ENCODE measurements at places on chromosomes 7 and 10. TPM values are rescaled to one million over a fixed set of nuclear protein-coding genes. Genes with fewer than 3 reads are reported as not detected.

HMX2 gene
- total RNA-seq = not detected

BTAF1 gene
- total RNA-seq = 52.8 TPM

SPAG6 gene
- not detected for total RNA-seq

VTI1A gene
- 27.0 TPM for total RNA-seq

GRCh38 chr7:103391150-103391549 is 43.7 kb downstream of the PSMC2 start:
- H3K36me3 ChIP-seq = no peaks in the 10 kb centered on the region
- no peak overlapping the region for H3K4me3 ChIP-seq
- H3K27me3 ChIP-seq = no peaks in the 10 kb centered on the region
- no peaks in the 10 kb centered on the region for H3K4me1 ChIP-seq
- no peak for DNase-seq

DNA sequence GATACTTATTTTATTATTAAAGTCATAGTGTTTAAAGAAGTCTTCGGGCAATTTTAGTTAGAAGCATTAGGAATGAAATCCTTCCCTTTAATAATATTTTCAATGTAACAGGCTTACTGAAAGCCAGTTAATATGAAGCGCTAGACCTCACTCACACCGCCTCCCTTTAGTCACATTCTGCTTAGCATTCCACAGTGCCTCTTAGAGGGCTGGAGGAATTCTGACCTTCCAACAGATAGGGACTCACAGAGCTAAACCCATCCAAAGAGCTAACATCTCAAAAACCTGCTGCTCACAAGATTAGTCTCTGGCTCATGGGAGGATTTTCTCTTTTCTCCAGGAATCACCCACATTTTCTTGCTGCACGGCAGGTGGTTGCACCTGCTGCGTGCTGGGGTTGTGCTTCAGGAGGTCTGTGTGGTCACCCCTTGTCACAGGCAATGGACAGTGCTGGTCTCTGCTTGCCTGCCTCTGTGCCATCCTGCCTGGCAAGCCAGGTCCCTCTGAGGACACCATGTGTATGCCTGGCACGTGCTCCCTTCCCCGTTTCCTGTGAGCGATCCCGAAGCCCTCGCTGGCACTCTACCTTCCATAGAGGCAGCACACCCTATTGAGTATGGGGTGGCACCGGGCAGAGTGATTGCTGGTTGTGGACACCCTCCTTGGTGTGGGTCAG is 91.8 kb downstream of the KLF6 start:
- no peaks in the 10 kb centered on the region for H3K4me1 ChIP-seq
- H3K27me3 ChIP-seq = no peaks in the 10 kb centered on the region
- no peak overlapping the region for H3K27ac ChIP-seq
- H3K36me3 ChIP-seq = no peaks in the 10 kb centered on the region
- no peak overlapping the region for H3K4me3 ChIP-seq

- no peak for DNase-seq
- no peak overlapping the region for H3K27ac ChIP-seq
- peaks cover 65% of the 10 kb centered on the region for H3K27me3 ChIP-seq
- H3K4me3 ChIP-seq = no peak overlapping the region
- no peaks in the 10 kb centered on the region for H3K4me1 ChIP-seq
These were observed 49.3 kb upstream of the INSIG1 start for GRCh38 chr7:155248366-155248756.

DNA sequence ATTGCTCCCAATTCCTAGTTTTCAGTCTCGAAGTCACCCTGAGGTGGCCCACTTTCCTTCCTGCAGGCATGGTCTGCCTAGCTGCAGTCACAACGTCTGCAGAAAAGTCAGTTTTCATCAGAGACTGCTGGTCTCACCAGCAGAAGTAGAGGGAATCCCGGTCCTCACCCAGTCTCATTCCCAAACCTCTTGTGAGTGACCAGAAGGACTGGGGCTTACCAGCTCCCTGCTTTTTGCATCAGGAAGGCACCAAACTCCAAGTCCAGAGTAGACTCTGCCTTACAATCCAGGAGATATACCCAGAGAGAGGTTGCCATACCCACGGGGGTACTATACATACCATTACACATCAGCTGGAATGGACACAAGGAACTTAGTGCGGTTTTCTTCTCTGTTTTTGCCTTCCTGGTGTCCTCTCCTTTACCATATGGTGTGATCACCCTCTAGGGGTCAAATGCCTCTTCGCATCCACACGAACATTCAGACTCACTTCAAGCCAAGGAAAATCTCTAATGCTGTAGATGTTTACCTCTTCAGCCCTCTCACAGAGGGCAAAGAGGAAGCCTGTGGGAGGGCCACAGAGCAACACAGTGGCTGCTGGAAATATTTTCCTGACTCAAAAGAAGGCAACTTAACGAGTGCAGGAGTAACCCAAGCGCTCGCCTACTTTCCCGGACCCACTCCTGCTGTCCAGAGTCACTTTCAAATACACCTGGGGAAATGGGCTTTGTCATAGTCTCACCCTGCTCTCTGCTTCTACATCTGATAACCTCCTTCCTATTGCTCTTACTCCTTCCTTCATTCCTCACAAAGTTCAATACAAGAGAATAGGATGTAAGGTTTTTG is 220.9 kb downstream of the C7orf25 start:
- DNase-seq = no peak
- H3K4me3 ChIP-seq = no peak overlapping the region
- no peaks in the 10 kb centered on the region for H3K36me3 ChIP-seq
- peaks cover 2% of the 10 kb centered on the region for H3K4me1 ChIP-seq

DNA sequence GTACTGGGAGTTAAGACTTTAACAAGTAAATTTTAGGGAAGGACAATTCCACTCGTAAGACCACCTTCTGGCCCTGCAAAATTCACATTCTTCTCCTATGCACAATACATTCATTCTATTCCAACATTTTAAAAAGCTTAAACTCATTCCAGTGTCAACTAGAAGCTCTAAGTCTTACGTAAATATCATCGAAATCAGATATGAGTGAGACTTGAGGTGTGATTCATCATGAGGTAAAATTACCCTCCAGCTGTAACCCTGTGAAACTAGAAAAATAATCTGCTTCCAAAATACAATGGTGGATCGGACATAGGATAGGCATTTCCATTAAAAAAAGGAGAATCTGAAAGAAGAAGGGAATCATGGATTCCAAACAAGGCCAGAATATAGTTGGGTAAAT is 370.3 kb downstream of the CDC14C start:
- H3K27ac ChIP-seq = peak overlapping the region; percentile 67
- H3K4me3 ChIP-seq = no peak overlapping the region
- H3K36me3 ChIP-seq = no peaks in the 10 kb centered on the region
- DNase-seq = no peak
- no peaks in the 10 kb centered on the region for H3K4me1 ChIP-seq

DNA sequence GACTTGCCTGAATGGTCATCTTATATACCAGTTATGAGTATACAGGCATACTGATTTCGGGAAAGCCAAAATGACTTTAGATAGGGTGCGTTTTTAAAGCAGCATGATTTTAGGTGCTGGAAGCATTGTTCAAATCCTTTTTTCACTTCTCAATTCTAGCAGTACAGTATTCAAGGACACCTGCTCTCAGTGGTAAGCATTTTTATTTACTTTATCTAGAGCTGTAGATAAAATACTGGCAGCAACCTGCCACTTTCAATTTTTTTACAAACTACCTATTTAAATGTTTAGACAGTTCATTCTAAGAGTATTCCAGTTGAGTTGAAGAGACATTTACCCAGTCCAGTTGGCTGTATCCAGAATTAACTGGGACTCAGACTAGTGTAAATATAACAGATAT is 33.6 kb downstream of the TMEM106B start:
- no peaks in the 10 kb centered on the region for H3K4me1 ChIP-seq
- H3K27me3 ChIP-seq = no peaks in the 10 kb centered on the region
- no peak overlapping the region for H3K27ac ChIP-seq

- DNase-seq = no peak
- no peaks in the 10 kb centered on the region for H3K27me3 ChIP-seq
- no peaks in the 10 kb centered on the region for H3K4me1 ChIP-seq
- no peak overlapping the region for H3K4me3 ChIP-seq
- no peaks in the 10 kb centered on the region for H3K36me3 ChIP-seq
- H3K27ac ChIP-seq = no peak overlapping the region
These were observed 82.6 kb upstream of the NPVF start for GRCh38 chr7:25310896-25311295.

GRCh38 chr7:87413029-87413428 is 62.5 kb downstream of the ABCB4 start:
- no peaks in the 10 kb centered on the region for H3K4me1 ChIP-seq
- H3K4me3 ChIP-seq = no peak overlapping the region
- DNase-seq = no peak
- H3K36me3 ChIP-seq = no peaks in the 10 kb centered on the region

- no peak for DNase-seq
- H3K36me3 ChIP-seq = peaks cover 98% of the 10 kb centered on the region
- H3K4me3 ChIP-seq = no peak overlapping the region
- H3K27me3 ChIP-seq = no peaks in the 10 kb centered on the region
- no peaks in the 10 kb centered on the region for H3K4me1 ChIP-seq
These were observed 106.2 kb downstream of the DLG5 start for GRCh38 chr10:77820349-77820748.

- peak overlapping the region; percentile 95 for H3K27ac ChIP-seq
- no peak overlapping the region for H3K4me3 ChIP-seq
- no peak for DNase-seq
- peaks cover 35% of the 10 kb centered on the region for H3K27me3 ChIP-seq
- H3K36me3 ChIP-seq = no peaks in the 10 kb centered on the region
These were observed 3.1 kb downstream of the JCAD start for GRCh38 chr10:30056281-30056680.

DNA sequence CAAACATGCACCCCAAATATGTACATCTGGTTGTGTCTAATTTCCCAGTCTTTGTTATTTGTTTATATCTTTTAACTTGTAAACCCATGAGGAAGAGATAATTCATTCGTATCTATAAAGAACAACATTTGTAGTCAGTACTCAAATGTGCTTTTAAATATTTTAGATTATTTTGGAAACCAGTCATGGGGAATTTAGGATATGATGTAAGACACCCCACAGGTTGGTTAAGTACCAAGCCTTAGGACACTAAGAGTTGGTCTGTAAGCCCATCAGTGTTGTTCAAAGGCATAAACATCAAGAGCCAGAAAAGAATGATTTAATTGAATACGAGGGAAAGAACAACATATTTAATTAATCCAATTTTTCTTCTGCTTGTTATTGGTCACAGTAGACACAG is 421.1 kb upstream of the SEMA3C start:
- no peaks in the 10 kb centered on the region for H3K27me3 ChIP-seq
- DNase-seq = no peak
- H3K4me1 ChIP-seq = no peaks in the 10 kb centered on the region
- no peak overlapping the region for H3K27ac ChIP-seq
- H3K36me3 ChIP-seq = no peaks in the 10 kb centered on the region
- H3K4me3 ChIP-seq = no peak overlapping the region

DNA sequence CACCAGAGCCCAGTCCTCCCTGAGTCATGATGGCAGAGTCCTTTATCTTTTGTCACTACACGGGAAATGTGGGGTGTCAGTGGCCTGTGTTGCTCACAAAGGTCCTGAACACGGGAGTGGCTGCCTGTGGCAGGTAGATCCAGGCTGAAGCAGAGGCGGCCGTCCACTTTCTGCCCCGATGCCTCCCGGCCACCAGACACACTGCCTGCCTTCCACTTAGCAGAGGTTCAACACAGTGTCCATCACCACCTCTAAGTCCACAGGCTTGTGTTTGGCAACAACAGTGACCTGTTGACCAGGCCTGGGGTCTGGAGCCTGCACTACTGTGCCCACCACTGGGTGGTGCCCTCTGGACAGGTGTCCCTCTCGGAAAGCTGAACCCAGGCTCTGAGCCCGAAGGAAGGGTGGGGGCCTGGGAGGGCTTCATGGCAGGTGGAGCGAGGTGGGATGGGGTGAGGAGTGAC is 49.9 kb upstream of the CAMK2B start:
- H3K4me1 ChIP-seq = no peaks in the 10 kb centered on the region
- H3K36me3 ChIP-seq = no peaks in the 10 kb centered on the region
- no peak overlapping the region for H3K27ac ChIP-seq
- no peaks in the 10 kb centered on the region for H3K27me3 ChIP-seq
- no peak for DNase-seq
- H3K4me3 ChIP-seq = no peak overlapping the region

- H3K27me3 ChIP-seq = no peaks in the 10 kb centered on the region
- no peaks in the 10 kb centered on the region for H3K4me1 ChIP-seq
- H3K36me3 ChIP-seq = no peaks in the 10 kb centered on the region
- H3K4me3 ChIP-seq = no peak overlapping the region
- no peak overlapping the region for H3K27ac ChIP-seq
These were observed 36.9 kb upstream of the AGR2 start for GRCh38 chr7:16841681-16842080.

GRCh38 chr10:111081595-111081994 is 4.8 kb downstream of the ADRA2A start:
- no peak overlapping the region for H3K27ac ChIP-seq
- H3K27me3 ChIP-seq = no peaks in the 10 kb centered on the region
- no peak for DNase-seq
- no peak overlapping the region for H3K4me3 ChIP-seq
- H3K4me1 ChIP-seq = peaks cover 10% of the 10 kb centered on the region

- H3K27me3 ChIP-seq = no peaks in the 10 kb centered on the region
- H3K27ac ChIP-seq = no peak overlapping the region
- H3K4me3 ChIP-seq = no peak overlapping the region
- no peaks in the 10 kb centered on the region for H3K36me3 ChIP-seq
- DNase-seq = no peak
These were observed 73.0 kb upstream of the CSTF2T start for GRCh38 chr10:51772387-51772786.

- no peaks in the 10 kb centered on the region for H3K27me3 ChIP-seq
- H3K4me3 ChIP-seq = peak overlapping the region; percentile 29
- peak overlapping the region; percentile 87 for H3K27ac ChIP-seq
- DNase-seq = no peak
These were observed 135.8 kb downstream of the ARID5B start for GRCh38 chr10:62037166-62037831.

GRCh38 chr7:45171946-45172345 is 14.4 kb downstream of the RAMP3 start:
- no peaks in the 10 kb centered on the region for H3K4me1 ChIP-seq
- H3K27ac ChIP-seq = no peak overlapping the region
- H3K4me3 ChIP-seq = no peak overlapping the region
- DNase-seq = no peak
- H3K36me3 ChIP-seq = no peaks in the 10 kb centered on the region

GRCh38 chr10:75596930-75597620 is 165.7 kb downstream of the LRMDA start:
- no peak for DNase-seq
- no peaks in the 10 kb centered on the region for H3K27me3 ChIP-seq
- no peak overlapping the region for H3K27ac ChIP-seq
- no peaks in the 10 kb centered on the region for H3K36me3 ChIP-seq

- peaks cover 20% of the 10 kb centered on the region for H3K4me1 ChIP-seq
- no peaks in the 10 kb centered on the region for H3K27me3 ChIP-seq
- no peak for DNase-seq
These were observed 90.9 kb downstream of the NEURL1 start for GRCh38 chr10:103584216-103585010.

- DNase-seq = no peak
- no peaks in the 10 kb centered on the region for H3K36me3 ChIP-seq
- no peak overlapping the region for H3K27ac ChIP-seq
- H3K27me3 ChIP-seq = peaks cover 89% of the 10 kb centered on the region
These were observed 2.5 kb upstream of the KCNH2 start for GRCh38 chr7:150980663-150981062.

- H3K4me3 ChIP-seq = no peak overlapping the region
- peaks cover 11% of the 10 kb centered on the region for H3K4me1 ChIP-seq
- H3K27ac ChIP-seq = no peak overlapping the region
These were observed 92.4 kb downstream of the MICALL2 start for GRCh38 chr7:1366801-1367405.

Data from esophagus squamous epithelium (tissue), 5 donors.